Activated CD4-positive, alpha-beta T cell treated with anti-CD3 and anti-CD28 coated beads, Interleukin-2, amount 50 U/mL, for 48 hours (primary cell): ENCODE measurements at places on chromosomes 6 and 20.

- no peak for DNase-seq
Measured at GRCh38 chr6:8829296-8829695, 394.0 kb upstream of the SLC35B3 start.

GRCh38 chr6:10391799-10392198 lies 23.1 kb downstream of the TFAP2A start:
- no peak for DNase-seq

GRCh38 chr20:50909413-50909812 lies 21.8 kb downstream of the ADNP start:
- DNase-seq: no peak

DNA sequence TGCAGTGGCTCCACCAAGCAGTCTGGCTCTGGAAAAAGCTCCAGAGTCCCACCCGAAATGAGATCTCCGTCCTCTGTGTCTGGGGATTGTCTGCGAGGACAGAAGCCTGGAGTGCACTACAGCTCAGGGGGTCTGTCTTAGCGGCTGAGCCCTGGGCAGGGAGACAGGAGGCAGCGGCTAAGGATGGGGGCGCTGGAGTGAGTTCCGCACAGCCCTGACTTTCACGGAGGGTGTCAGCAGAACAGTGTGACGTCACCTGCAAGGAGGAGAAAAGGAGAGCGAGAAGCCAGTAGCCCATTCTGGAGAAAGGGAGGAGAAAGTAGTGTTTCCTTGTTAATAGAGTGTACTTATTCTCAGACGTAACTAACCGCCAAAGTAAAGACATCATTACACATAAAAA lies 97.6 kb downstream of the FAM50B start:
- DNase-seq: no peak

DNA sequence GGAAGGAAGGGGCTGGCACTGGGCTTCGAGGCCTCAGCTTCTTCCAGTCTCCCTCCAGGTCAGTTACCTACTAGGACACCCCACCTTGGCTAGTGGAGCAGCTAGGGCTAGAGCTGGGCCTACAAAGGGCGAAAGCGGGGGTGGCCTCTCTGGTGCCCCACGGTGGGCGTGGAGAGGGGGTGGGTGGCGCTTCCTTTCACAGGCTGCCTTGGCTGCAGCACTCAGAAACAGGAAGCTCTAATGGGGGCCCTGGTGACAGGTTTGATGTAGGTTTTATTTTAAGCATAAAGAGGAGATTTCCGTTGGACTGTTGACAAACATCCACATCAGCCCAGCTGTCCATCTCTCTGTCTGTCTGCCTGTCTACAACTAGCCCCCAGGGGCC lies 13.4 kb downstream of the FAM110A start:
- DNase-seq: peak; percentile 53

DNA sequence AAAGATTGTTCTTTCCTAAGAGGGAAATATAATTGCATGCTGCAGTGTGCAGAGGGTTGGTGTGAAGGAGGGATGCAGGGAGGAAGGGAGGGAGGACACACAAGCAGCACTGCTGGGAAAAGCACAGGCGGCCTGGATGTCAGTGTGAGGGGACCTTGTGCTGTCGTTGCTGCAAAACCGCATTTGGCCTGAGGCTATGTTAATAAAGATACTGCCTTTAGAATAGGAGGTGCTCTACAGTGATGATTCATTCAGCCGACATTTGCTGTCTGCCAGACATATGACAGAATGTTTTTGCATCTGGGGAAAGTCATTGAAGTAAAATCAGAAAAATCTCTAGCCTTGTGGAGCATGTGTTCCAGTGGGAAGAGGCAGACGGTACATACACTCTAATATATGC lies 50.5 kb upstream of the TRIM26 start:
- no peak for DNase-seq

- DNase-seq: no peak
Measured at GRCh38 chr6:125910527-125910926, 46.0 kb upstream of the HINT3 start.

DNA sequence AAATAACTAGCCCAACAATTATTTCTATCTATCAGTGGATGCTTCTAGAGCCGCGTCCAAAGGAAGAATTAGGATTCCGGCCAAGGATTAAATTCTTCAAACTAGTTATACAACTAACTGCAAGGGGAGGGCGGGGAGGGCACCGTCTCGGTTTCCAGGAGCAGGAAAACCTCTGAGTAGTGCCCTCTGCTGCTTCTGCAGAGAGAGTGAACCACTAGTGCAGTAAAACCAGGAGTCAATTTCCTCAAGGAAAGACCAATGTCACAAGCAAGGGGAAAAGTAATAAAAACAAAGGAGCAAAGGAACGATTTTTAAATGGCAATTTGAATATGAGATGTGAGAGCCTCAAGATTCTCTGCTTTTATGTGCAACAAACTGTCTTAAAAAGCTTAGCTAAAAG lies 16.5 kb upstream of the UBE2J1 start:
- no peak for DNase-seq

DNA sequence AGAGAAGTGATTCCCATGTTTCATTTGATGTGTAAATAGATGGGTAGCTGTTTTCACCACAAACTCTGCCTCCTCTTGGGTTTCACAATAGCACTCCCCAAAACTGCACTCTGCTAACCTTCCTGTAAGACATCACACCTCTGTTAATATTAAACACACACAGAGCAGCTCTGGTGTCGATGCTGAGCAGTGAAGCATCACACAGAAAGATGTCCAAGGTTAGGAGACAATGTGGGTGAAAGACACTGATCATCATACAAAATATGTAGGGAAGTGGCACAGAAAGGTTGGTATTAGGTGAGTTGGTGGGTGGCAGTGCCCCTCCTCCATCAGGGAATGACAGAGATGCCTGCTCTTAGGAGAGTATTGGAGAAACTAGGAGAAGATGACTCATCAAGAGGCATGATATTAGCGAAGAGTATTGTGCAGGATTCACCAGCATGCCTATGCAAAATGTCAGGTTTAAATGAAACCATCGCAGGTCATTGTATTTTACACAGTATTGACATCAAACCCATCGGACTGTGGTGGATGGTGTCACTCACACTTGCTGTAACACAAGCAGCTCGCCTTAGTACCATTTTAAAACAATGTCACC lies 199.7 kb downstream of the TBXT start:
- no peak for DNase-seq
